Stimulated activated CD8-positive, alpha-beta memory T cell treated with anti-CD3 and anti-CD28 coated beads, Interleukin-4, amount 100 ng/mL, for 4 hours (primary cell): ENCODE measurements at places on chromosomes 7 and 10.

- DNase-seq: peak; percentile 20
Observed at GRCh38 chr10:78657163-78657861, 411.5 kb upstream of the ZMIZ1 start.

- DNase-seq: no peak
Observed at GRCh38 chr10:88110822-88111221, 247.4 kb downstream of the PTEN start.

DNA sequence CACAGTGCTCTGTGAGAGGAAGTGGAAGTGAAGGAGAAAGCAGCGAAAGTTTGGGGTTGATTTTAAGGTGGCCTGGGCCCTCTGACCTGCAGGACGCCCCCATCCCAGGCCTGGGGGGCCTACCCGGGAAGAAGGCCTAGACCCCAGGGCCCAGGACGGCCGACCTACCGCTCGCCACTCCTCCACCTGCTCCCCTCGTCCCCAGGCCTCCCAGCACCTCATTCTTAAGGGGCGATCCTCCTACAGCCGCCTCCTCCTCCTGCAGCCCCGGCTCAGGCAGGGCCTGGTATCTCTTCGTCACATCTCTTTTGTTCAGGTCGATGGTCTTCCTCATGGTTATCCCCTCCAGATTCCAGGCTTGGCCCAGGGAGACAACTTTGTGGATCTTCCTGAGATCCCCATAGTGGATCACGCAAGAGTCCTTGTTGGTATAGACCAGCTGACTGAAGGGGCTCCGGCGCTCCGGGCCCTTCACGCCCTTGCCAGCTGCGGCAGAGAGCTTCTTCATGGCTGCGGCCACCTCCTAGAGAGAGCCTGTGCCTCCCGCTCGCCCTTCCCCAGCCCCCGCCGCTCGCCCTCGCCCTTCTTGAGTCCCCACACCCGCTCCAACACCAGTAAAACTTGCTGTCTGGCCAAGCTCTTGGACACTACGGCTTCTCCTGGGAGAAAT is 117.5 kb downstream of the OR13A1 start:
- no peak for DNase-seq

GRCh38 chr10:116737627-116738327 is 4.6 kb downstream of the HSPA12A start:
- DNase-seq: no peak

GRCh38 chr7:129750091-129750490 is 138.6 kb downstream of the NRF1 start:
- DNase-seq: no peak

- no peak for DNase-seq
Observed at GRCh38 chr10:86066696-86067095, 299.9 kb downstream of the GRID1 start.

DNA sequence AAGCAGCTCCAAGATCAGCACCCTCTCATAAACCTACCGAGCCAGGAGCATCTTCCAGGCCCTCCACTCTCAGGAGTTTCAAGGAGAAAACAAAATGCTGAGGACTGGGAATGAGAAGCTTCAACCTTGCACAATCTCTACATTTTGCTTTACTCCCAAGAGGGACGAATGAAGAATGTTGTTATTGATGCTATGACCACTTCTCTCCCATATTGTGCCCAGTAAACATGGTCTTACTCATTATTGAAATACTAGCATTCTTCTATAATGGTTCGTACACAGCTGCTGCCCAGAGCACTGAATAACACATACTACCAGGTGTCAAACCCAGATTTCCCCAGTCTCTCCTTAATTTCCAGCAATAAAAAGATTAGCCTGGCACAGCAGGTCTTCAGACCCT is 63.4 kb upstream of the BET1 start:
- no peak for DNase-seq

- DNase-seq: no peak
Observed at GRCh38 chr10:103637927-103638557, 144.5 kb downstream of the NEURL1 start.

DNA sequence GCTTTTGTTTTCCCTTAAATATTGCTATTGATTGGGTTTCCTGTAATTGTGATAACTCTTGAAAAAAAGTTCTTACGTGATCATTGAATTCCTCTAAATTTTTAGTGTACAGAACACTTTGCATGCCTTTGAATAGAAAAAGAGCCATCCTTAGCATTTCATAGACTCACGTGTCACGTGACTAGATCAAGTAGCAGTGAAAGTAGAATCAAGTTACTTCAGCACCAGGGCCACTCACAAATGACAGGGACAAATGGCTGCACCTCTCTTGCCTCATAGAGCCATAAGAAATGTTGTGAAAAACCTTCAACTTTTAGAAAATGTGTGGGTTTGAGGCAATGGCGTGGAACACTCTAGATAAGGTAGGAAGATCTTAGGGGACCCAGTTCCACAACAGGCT is 203.8 kb downstream of the ZEB1 start:
- no peak for DNase-seq

GRCh38 chr7:28818996-28819395 is 139.1 kb downstream of the TRIL start:
- no peak for DNase-seq

GRCh38 chr10:86160890-86161585 is 205.6 kb downstream of the GRID1 start:
- DNase-seq: no peak

- DNase-seq: no peak
Observed at GRCh38 chr10:17206210-17206709, 4.8 kb upstream of the TRDMT1 start.

- no peak for DNase-seq
Observed at GRCh38 chr10:44293842-44294241, 91.1 kb downstream of the CXCL12 start.

DNA sequence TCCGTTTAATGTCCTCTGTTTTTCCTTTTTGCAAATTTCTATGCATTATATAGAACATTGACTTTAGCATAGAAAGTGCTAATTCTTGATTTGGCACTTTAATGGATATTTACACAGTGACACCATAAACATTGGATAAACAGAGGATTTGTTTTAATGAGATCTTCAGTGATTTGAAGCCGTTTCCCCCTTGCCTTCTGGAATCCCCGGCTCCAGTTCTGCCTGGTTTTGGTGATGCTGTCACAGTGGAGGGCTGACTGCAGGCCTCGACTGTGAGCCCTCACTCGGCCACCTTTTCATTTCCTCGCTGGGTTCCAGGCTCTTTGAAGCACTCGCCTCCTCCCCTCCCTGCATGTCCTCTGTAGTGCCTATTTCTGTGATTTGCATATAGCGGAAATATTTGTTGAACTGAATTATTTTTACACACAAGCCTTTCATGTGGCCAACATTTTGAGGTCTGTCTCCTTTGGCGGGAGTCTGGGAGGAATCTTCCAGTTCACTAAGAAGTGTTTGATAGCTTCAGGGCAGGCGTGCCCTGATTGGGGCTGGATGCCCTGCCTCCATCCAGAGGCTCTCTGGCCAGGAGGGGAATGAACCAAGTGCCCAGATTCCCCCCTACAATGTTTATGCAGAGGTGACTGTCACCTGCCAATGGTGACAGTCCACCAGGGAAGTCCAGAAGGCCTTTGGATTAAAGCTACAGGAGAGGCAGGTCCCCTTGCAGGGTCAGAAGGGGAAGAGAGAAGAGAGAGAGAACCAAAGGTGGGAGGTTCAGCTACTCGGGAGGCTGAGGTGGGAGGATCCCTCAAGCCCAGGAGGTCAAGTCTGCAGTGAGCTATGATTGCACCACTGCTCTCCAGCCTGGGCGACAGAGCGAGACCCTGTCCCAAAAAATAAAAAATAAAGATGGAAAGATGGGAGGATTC is 67.5 kb downstream of the CUX1 start:
- DNase-seq: no peak

DNA sequence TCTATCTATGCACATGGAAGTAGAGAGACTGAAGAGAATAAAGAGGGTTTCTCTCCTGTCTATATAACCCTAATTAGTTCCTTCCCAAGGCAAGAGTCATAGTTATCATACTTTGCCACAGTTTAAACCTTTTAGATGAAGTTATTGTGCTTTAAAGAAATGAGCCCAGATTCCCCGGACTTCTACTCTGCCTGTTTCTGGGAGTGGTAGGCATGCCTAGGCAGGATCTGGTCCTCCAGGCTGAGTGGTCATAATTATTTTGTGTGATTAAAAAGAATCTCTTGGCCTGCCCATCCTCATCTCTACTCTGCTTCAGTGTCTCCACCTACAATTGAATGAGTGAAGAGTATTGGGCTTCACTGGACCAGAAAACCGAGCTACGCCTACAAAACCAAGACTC is 179.2 kb downstream of the IMMP2L start:
- no peak for DNase-seq

- no peak for DNase-seq
Observed at GRCh38 chr7:127566242-127566641, 19.2 kb downstream of the GCC1 start.

- DNase-seq: no peak
Observed at GRCh38 chr7:41648501-41648900, 54.4 kb downstream of the INHBA start.

- DNase-seq: no peak
Observed at GRCh38 chr7:128986609-128987008, 48.9 kb downstream of the IRF5 start.

GRCh38 chr7:94888551-94888950 is 18.8 kb upstream of the PPP1R9A start:
- no peak for DNase-seq

- no peak for DNase-seq
Observed at GRCh38 chr7:129523924-129524323, 21.6 kb downstream of the SMKR1 start.

DNA sequence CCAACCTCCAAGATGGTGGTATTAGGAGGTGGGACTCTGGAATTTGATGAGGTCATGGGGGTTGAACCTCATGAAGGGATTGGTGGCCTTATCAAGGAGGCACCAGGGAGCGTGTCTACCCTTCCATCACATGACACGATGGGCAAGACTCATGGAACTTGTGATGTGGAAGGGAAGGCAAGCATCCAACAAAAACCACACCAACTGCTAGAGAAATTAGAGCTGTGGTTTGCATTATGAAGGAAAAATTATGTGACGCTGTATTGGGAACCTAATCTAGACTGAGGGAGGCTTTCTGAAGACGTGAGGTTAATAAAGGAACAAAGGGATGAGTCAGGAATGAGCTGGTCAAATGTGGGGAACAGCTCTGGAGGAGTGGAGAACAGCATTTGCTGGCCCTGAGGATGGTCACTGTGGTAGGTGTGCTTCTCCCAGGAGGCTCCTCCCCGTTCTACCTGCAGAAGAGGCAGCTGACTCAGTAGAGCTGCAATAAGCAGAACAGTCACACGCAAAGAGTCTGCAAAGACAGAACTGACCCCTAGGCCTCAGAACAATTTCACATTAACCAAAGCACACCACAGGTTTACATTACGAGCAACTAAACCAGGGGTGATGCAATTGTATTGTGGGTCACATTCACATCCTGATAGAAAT is 236.6 kb upstream of the GRB10 start:
- DNase-seq: no peak

DNA sequence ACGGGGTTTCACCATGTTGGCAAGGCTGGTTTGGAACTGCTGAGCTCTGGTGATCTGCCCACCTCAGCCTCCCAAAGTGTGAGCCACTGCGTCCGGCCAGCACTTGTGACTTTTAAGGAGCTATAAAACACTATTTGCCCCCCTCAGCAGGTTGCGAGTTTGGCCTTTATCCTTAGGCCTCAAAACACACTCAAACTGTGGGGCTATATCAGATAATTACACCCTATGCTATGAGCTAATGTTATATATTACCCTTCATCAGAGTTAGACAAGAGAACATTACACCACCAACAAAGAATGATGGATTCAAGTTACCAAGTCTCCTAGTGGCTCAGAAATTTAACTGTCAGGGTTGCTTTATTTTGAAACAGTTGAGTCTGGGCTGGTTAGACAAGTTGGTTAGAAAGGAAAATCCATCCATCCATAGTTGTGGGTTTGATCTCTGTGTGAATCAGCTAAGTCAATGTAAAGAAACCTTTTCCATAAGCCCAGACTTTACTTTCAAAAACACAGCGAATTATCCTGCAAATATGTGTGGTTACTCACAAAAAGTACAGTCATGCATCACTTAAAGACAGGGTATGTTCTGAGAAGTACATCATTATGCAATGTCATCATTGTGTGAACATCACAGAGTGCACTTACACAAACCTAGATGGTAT is 115.8 kb downstream of the SEMA3D start:
- DNase-seq: no peak

- DNase-seq: no peak
Observed at GRCh38 chr10:69449841-69450240, 1.4 kb upstream of the TSPAN15 start.

GRCh38 chr7:74173491-74173865 is 678 bp upstream of the EIF4H start:
- no peak for DNase-seq

GRCh38 chr10:44774676-44775401 is 136.3 kb upstream of the TMEM72 start:
- no peak for DNase-seq

DNA sequence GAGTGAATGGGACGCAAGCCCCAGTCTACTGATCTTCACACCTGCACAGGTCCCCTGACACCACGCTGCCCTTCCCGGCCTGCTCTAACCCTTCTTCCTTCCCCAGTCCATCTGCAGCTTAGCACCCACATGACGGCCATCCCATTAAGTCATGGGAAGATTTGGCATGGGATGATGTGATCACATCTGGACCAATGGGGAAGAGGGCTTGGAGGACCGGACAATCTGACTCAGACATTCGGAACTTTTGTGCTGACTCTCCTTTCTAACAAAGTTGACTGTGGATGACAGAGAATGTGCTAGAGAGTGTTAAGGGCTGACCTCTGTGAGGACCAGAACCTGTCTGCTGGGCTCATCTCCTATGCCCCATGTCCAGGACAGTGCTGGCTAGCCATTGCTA is 15.6 kb downstream of the CXCL12 start:
- no peak for DNase-seq

GRCh38 chr10:35643151-35644049 is 1.3 kb upstream of the FZD8 start:
- no peak for DNase-seq

DNA sequence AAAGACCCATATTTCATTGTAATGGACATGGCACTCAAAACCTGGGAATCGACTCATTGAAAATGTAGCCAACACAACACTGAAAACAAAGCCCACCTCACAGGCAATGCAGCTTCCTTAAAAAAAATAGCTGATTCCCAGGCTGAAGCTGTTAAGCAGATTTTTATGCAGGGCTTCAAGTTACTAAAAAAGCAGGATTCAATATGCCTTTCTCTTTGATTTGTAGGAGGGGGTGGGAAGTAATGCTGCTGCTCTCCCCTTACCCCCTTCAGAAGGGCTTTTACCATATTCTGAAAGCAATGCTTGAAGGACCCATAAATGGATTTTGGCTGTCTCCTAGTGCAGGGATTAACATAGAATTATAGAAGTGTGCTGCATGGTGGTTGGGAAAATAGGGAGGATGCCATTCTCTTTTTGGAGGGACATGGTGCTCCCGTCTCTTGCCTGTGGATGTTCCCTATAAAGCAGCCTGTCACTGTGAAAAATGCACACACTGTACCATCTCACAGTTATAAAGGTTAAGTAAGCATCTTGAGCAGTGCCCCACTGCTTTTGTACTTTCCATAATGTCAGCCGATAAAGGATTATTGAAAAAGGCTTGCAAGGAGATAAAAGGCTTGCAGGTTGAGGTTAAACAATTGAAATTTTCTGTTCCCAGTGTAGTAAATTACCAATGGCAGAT is 262.8 kb downstream of the AUTS2 start:
- DNase-seq: no peak

- DNase-seq: no peak
Observed at GRCh38 chr10:1944487-1944886, 207.2 kb upstream of the ADARB2 start.
